ENCODE measurements at places on chromosomes 4 and X.

GRCh38 chr4:25092139-25092538 is 61.4 kb upstream of the LGI2 start:
- DNase-seq, result peak; percentile 6

DNA sequence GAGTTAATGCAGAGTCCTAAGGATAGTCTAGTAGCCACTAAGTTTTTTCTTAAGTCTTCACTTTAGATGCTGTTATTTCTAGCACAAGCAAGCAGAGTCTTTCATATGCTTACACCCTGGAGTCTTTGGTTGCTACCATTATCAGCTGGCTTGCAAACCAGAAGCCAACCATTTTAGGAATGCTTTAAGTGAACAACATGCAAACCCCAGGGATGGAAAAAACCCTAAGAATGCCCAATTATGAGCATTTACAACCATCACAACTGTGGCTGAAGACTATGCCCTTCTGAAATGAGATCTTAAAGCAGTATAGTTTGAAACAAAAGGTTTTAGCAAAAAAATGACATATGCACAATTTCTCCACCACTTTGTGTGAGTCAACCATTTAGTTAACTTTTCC is 6.6 kb downstream of the MID1IP1 start:
- DNase-seq, result no peak

- no peak for DNase-seq
Observed at GRCh38 chr4:184420402-184420801, 53.9 kb downstream of the IRF2 start.

DNA sequence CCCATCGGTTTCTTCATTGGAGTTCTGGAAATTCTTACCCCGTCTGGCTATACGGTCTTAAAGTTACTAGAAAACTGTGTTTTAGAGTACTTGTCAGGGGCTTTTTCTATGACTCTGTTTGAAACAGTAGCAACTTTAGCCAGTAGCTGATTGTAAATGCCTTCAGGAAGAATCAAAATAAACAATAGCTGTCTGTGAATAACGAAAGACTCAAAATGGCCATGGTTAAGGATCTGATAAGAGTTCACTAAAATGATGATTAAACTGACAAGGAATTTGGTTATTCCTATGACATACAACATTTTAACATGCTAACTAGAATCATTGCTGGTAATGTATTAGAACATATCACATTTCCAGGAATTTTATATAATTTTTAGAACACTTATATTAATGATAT is 191.0 kb downstream of the EVC2 start:
- DNase-seq, result no peak

GRCh38 chr4:26217961-26218676 is 102.7 kb upstream of the RBPJ start:
- DNase-seq, result no peak

DNA sequence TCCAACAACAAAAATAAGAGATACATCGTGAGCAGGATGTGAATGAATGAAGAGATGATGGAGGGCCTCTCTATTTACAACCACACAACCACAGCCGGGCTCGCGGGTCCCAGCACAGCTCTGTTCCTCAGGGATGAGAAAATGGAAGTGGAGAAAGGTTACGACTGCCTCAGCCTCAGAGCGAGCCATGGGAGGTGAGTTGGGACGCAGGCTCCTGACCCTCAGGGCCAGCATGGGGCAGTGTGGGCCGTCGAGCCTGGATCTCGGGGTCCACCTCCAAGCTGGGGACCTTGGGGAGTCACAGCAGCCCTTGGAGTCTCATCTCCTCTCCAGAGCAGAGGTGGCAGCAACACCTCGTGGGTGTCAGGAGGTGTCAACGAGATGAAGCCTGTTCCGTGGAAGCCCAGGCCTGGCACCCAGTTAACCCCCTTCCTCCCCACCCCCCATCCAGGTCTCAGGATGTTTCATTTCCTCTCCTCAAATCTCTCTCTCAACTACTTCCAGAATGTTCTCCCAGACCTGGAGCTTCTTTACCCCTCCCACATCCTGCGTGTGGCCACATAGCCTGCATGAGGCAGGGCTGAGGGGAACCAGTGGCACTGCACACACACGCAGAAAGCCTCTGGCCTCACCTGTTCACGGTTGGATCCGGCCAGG is 25.9 kb downstream of the C4orf50 start:
- DNase-seq, result no peak

Measured in kidney tubule cell (primary cell).